ENCODE measurements at places on chromosomes 1 and 21.

DNA sequence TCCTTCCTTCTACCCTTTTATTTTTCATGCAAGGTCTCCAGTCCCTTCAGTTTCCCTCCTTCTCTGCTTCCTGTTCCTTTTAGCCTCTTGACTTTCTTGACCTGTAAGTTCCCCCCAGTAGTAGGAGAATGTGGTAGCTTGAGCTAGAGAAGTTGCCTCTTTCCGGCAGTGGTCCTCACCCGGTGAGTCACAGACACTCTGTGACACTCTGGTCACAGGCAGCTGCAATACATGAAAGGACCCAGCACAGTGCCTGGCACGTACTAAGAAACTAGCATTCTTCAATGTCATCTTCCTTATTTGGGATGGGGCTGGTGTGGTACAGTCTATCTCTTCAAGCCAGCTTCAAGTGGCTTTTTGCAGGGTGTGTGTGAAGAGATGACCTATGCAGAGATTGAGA is 16.0 kb downstream of the PFKFB2 start:
- DNase-seq: no peak

DNA sequence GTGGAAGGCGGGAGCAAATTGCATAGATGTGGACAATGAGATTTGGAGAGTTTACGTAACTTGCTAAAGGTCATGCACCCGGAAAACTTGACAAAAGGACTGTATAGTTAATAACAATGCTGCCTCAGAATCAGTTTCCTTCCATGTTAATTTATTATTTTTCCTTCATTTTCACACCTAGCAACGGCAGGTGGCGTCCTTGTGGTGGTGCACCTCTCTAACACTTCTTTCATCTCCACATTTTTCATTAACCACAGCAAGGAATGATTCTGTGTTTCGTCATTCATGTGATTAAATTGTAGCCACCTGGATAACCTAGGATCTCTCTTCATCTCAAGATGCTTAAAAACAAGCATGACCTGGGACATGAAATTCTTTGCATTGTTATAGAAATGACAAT is 2133.0 kb downstream of the NCAM2 start:
- no peak for DNase-seq

GRCh38 chr1:23777979-23778814 is at the start of gene PITHD1:
Gene PITHD1, plus strand, starts transcription at chr1:23778418. Its CDS starts 98 bp downstream, at chr1:23778516.
- peak; percentile 68 for DNase-seq

GRCh38 chr1:170461762-170462384 is 70.1 kb upstream of the GORAB start:
- no peak for DNase-seq

- no peak for DNase-seq
Measured at GRCh38 chr1:226706684-226707083, 32.4 kb downstream of the ITPKB start.

DNA sequence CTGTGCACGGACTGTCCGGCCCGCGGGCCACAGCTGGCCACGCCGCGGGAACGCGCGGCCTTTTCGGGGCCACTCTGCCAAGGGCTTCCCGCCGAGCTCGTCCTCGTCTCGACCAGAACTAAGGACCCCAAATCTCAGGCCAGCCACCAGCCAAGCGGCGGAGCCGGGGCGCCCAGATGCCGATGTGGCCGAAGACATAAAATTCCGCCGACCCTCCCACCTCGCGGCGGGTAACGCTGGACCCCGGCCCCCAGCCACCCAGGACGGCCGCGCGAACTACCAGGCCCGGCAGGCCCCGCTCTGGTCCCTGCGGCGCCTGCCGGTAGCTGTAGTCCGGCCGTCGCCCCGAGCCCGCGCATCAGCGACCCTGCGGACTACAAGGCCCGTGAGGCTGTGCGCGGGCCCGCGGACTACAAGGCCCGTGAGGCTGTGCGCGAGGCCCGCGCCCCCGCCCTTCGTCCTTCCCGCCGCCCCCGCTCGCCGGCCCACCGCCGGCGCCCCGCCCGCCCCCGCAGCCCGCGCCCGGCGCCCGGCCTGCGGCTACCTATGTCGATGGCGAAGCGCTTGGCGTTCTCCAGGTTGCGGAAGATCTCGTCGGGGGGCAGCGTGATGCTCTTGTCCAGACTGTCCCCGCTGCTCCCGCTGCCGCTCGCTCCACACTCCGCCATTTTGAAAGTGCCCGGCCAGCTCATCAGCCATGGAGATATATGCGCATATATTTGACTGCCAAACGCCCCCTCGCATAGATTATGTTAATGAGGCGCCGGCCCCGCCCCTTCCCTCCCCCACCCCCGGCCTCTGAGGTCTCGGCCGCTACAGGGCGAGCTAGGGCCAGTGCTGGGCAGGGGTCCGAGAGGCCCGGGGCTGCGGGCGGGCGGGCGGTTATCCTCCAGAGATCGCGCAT is at the start of gene PANK4:
Gene PANK4, minus strand, starts transcription at position 677 of the 904 bp plus-strand sequence. Its CDS starts 9 bp downstream, at position 668.
- no peak for DNase-seq

DNA sequence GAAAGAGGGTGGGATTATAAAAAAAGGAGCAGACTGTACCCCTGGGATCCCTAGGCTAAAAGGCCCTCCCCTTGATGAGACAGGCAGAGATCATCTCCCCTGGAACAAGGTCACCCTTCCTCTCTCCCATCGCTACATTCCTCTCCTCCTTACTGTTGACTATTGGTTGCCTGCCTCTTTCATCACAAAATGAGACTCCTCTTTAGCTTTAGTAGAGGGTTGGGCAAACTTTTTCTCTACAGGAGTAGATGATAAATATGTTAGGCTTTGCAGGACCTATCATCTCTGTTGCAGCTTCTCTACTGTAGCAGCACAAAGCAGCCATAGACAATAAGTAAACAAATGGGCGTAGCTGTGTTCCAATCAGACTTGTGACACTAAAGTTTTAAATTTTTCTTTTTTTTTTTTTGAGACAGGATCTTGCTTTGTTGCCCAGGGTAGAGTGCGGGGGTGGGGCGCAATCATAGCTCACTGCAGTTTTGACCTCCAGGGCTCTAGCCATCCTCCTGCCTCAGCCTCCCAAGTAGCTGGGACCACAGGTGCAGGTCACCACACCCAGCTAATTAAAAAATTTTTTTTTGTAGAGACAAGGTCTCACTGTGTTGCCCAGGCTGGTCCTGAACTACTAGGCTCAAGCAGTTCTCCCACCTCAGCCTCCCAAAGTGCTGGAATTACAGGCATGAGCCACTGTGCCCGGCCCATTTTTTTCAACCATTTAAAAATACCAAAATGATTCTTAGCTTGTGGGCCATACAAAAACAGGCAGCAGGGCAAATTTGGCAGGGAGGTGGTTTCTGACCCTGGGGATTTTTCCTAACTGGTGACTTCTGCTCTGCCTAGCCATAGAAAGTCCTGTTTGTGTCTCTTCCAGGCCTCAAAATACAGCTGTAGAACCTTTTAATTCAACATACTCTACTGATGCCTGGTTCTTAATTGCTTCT is 15.1 kb downstream of the MCL1 start:
- DNase-seq: no peak

GRCh38 chr1:93504247-93505033 is 56.5 kb downstream of the FNBP1L start:
- DNase-seq: no peak

GRCh38 chr1:10744654-10745238 is 51.7 kb downstream of the CASZ1 start:
- no peak for DNase-seq

- no peak for DNase-seq
Measured at GRCh38 chr1:209769971-209770370, 14.1 kb downstream of the TRAF3IP3 start.

GRCh38 chr1:25246600-25247023 is 642 bp downstream of the RSRP1 start:
- DNase-seq: no peak

- no peak for DNase-seq
Measured at GRCh38 chr1:226967665-226968064, 27.6 kb downstream of the COQ8A start.

GRCh38 chr21:42592156-42592820 is 61.1 kb upstream of the PDE9A start:
- no peak for DNase-seq

- no peak for DNase-seq
Measured at GRCh38 chr1:183236158-183236725, 50.2 kb downstream of the LAMC2 start.

- DNase-seq: no peak
Measured at GRCh38 chr1:155228096-155228427, 19.6 kb downstream of the MTX1 start.

- DNase-seq: no peak
Measured at GRCh38 chr1:70353601-70354331, 756 bp downstream of the ANKRD13C start.

DNA sequence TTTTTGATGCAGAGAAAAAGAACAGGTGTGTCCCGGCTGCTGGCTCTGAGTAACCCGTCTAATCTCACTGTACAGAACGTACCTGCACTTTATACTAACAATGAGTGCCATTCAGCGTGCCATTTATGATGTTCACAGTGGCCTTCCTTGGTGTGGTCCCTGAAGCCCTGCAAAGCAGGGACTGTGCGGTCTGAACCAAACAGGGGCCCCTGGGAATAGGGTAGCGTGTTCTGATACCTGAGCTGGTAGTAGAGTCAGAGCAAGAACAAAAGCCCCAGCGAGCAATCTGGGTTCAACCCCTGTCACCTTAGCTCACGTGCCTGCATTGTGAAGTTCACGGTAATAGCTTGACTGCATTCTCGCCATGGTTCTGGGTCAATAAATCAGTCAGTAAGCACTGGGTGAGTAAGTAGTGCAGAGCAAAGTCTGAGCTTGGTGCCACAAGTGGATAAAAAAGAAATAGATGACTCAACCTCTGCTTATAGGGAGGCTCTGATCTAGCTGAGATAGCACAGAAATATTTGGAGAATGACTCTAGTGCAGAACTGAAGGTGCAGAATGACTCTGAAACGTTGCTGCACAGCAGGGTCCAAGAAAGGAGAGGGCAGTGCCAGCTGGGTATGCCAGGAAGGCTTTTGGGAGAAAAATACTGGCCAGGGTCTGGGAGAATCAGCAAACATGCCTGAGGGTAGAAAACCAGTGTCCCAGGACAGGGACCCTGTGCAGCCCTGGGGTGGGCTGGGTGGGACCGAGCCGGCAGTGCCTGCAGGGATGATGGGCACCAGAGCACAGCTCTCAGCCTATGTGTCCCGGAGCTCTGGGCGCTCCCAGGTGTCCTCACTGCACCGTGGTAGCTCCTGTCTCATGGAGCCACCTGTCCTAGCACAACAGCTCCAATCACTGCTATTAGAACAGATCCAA is 125.9 kb downstream of the RHOU start:
- no peak for DNase-seq

DNA sequence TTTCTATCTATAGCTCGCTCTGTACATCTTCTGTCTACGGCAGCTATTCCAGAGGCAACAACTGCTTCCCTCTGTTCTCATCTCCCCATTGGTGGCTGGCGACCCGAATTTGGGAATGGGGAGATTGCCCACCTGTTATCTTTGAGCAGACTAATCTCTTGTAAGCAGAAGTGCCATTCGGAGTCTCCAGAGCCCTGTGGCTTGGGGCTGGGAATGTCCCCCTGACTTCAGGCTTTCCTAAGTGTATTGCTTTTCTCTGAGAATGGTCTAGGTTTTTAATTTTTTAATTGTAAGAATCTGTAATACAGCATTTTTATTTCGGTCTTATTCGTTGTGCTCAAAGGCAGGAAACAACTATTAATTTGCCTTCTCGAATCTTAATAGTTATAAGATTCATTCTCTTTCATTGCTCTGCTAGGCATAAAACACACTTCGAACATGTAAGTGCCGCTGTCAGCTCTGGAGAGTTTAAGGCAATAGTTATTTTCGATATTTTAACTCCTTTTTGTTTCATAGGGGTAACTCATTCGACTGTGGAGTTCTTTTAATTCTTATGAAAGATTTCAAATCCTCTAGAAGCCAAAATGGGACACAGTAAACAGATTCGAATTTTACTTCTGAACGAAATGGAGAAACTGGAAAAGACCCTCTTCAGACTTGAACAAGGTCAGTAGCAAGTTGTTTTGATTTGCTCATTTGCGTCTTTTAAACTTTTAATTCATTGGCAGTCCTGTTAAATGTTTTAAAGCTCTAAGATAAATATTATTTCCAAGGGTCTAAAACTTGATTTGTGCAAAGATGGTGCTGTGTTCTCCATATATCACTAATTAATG is 514 bp downstream of the AGL start:
- DNase-seq: no peak

GRCh38 chr1:160855181-160855981 is 7.3 kb downstream of the CD244 start:
- DNase-seq: no peak

DNA sequence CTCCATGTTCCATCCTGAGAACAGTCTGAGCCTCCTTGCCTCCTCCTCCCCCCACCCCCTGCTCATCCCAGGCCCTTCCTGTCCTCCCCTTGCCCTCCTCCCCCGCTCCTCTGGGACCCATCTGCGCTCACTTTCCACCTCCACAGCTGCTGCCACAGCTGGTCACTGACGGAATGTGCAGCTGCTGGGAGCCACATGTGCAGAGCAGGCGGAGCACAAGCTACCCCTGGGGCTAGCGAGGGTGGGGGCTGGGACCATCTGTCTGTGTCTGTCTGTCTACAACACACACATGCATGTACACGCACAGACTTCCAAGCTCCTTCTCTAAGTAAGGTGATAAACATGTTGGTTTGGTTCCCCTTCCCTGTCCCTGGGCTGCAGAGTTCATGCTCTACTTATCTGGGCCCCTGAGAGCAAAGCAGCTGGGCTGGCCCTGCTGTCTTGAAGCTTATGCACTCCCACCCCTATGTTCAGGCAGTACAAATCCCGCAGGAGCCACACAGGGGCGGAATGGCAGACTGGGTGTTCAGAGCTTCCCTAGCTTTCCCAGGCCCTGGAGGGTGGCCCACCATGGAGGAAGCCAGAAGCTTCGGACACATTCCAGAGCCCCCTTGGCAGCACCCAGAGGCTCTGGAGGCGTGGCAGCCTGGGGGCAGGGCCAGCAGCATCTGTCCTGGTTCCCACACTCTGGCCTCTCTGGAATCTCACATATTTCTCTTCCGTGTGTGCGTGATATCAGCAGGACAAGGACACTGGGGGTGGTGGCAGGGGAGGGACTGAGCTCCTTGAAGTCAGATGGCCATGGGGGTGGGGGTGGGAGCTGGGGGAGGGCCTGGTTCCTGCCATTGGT is 7.0 kb upstream of the HEYL start:
- DNase-seq: no peak

- DNase-seq: no peak
Measured at GRCh38 chr1:205741681-205742080, 8.3 kb downstream of the NUCKS1 start.

GRCh38 chr1:64539781-64540218 is 69.9 kb downstream of the CACHD1 start:
- no peak for DNase-seq

GRCh38 chr1:8560611-8561544 is 243.0 kb downstream of the SLC45A1 start:
- DNase-seq: peak; percentile 32

DNA sequence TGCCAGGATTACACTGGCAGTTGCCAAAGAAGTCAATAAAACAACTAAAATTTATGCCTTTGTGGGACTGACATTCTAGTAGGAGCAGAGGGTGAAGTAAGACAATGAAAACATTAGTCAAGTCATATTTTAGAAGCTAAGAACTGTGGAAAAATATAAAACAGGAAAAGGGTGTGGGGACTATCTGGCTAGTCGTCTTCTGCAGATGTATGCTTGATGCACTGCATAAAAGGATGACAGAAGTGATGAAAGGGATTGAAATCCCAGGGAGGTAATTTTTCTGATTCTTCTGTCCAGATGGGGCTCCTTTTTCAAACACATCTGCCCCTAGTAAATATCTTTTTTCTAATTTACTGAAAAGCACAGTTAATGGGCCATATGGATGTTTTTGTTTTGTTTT is 706.3 kb downstream of the ADGRL2 start:
- no peak for DNase-seq
